ENCODE measurements at places on chromosomes 16 and 17. TPM values are rescaled to one million over a fixed set of nuclear protein-coding genes. Genes with fewer than 3 reads are reported as not detected.

The PIRT gene
- not detected for total RNA-seq

- DNase-seq: no peak
Measured at GRCh38 chr16:74601126-74601871, 5.6 kb downstream of the GLG1 start.

The TAT gene
- 0.26 TPM for total RNA-seq

- DNase-seq: no peak
Measured at GRCh38 chr17:76968707-76969597, 100.7 kb downstream of the MGAT5B start.

GRCh38 chr16:1169285-1170075 is 16.6 kb downstream of the CACNA1H start:
- DNase-seq: peak; percentile 68

GRCh38 chr17:40284085-40284713 is 3.5 kb upstream of the CDC6 start:
- DNase-seq: peak; percentile 69

The CDK5R1 gene
- total RNA-seq: 0.83 TPM

GRCh38 chr17:77521076-77521475 is 380.3 kb downstream of the SEC14L1 start:
- no peak for DNase-seq

DNA sequence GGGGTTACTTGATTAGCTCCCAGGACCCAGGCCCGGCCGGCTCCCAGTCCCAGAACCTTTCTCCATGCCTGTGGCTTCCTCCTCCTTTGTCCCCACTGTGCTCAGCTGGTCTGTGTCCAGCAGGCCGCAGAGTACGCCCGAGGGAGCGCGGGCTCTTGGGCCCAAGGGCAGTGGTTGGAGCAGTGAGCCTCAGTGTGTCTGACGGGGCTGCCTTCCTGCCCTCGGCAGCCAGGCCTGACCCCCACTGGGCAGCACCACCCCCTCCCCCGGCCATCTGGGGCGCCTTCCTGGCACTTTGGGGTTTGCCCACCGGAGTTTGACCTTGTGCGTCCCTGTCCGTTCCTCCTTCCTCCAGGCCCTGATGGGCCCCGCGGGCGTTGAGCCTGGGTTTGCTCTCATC is 62.4 kb upstream of the PVALEF start:
- DNase-seq: no peak

- no peak for DNase-seq
Measured at GRCh38 chr16:83105279-83106077, 478.7 kb downstream of the CDH13 start.

All from ureter (tissue), 1 donor.